ENCODE measurements at places on chromosomes 3 and 15.

DNA sequence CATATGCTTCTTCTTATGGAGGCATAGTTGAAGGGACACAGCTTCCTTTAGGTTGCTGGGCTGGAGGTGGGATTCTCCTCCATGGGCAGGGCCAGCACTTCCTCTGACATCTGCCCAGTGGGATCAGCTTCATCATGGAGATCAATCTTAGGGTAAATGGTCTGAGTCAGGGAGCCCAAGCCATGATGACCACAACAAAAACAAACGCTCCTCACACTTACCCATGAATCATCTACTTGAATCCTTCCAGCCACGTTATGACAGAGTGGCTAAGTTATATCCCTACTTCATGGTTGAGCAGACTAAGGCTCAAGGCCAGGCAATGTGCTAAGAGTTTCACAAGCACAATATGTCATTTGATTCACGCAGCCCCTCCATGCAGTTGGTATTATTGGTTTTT, 87.2 kb upstream of the NMNAT3 start:
- no peak for DNase-seq

DNA sequence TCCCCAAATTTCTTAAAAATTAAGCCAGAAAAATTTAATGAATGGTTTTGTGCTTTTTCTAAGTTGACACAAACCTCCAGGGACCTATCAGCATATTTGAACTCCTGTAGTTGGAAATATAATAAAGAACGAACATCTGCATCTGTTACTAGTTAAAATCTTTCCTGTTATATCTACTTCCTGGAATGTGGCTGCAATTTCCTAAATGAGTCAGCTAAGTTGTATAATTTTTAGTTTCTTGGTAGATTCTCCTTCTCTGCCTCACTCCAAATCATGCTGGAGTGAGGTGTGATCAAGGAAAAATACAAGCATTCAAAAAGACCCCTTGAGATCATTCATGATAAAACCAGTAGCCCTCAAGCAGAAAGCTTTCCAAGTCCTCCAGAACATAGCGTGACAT, 106.2 kb upstream of the MCTP2 start:
- DNase-seq = no peak

- no peak for DNase-seq
Observed at GRCh38 chr3:126417981-126418530, 23.3 kb downstream of the CFAP100 start.

DNA sequence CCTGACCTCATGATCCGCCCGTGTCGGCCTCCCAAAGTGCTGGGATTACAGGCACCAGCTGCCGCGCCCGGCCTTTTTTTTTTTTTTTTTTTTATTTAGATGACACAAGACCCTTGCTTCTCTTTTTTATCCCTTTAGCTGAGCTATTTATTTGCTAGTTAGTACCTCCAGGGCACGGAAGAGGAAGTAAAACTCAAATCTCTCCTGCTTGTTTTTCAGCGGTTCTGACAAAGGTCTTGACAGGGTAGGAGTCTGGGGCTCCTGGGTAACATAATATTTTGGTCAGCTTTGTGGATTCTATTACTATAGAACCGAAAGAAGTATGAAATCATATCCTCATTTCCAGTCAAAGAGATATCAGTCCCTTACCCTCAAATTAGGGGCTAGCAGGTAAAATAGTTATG, 44.0 kb upstream of the ETV5 start:
- no peak for DNase-seq

DNA sequence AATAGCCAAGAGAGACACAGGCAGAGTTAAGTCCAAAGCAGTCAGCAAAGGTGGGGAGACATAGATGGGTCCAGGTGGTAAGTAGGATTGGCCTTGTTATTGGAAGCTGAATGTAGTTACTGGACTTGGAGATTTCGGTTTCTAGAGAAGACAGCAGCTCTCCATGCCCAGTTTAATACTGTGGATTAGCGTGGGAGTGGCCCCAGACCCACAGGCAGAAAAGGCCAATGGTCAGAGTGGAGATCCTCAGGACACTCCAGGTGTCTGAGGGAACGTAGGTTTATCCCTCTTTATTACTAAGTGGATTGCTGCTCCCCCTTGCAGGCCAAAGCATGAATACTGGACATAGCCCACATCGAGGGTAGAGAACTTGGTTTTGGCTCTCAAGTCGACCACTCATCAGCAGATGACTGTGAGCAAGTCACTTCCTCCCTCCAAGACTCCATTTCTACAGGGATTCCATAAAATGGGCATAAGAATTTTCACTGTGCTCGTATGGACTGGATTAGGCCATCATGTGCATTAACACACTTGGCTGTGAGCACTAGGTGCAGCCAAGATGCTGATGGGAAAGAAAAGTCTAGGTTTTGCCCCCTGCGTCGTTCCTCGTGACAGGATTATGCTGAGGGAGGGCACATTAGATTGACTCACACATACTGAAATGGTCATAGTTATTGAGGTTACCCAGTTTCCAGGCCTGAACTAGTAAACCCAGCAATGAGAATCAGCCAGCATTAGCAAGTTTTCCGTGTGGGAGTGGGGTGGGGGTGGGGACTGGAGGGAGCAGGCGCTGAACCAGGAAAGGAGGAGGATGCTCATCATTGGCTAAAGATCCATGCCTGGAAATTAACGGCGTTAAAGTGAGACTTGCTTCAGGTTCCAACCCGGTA, 225.2 kb upstream of the TPRG1 start:
- no peak for DNase-seq

DNA sequence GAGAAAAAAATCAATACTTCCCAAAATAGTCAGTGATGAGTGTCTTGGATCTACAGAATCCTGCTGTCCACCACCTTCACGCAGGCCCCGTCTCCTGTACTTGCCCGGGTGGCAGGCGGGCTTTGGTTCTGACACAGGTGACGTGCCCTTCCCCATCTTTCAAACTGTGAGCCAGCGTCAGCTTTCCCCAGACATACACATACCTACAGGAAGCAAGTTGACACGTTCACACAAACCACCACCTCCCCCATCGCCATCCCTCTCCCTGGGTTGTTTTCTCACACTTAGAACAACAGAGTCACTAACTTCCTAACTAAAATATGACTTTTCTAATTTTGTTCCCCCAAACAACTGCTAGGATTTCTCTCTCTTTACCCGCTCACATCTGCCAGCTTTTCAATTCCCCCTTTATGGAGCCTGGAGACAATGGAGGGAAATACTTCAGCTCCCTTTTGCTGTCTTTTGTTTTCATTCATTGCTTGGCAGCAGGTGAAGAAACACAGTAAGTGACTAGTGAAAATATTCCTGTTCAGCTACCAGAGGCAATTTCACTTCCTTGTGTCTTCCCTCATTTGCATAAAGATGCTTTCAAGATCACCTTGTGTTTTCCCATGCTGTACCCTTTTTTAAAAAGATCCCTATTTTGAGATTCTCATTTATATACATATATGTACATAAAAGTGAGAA, 248.3 kb downstream of the SLCO3A1 start:
- no peak for DNase-seq

DNA sequence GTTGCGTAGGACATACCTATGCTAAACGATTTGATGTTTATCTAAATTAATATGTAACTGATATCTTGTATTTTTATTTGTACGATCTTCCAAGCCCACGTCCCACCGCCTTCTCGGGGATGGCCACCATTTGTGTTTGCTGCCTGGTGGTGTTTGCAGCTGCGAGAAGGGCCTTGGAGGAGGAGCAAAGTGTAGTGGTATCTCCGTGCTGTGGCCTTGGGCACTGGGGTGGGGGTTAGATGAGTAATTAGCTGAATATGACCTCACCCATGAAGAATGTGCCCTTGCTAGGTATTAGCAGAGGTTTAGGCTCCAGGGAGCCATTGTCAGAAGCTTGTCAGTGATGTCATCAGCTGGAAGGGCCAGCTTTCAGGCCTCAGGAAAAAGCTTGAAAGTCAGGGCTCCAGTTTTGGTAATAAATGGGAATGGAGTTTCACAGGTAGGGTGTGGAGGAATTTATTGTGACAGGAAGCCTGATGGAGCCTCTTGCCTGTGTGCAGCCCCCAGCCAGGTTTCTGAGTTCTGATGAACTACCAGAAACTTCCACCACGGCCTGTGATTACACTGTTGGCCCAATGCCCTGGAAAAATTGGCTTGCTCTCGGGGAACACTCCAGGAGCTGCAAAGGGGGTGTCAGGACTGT, 41.0 kb downstream of the FLNB start:
- no peak for DNase-seq

GRCh38 chr3:166799-167198, 29.8 kb upstream of the CHL1 start:
- no peak for DNase-seq

GRCh38 chr3:142999881-143000280, 1.5 kb upstream of the U2SURP start:
- no peak for DNase-seq

- no peak for DNase-seq
Observed at GRCh38 chr3:4411236-4411635, 55.8 kb downstream of the SUMF1 start.

DNA sequence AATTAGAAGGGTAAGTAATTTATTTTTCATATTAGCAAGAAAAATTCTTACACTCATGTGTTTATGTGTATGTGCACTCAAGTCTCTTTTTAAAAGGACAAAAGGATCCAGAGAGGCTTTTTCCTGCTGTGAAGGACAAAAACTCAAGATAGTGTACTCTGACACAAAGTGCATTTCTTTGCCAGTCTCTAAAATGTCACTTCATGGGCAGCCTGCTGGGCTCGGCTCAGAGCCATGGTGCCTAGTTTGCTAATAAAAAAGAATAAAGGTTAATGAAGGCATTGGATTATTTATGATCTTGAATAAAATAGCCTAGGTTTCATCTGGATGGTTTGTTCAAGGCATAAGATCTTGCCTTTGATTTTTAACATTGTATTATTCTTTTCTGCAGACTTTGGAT, 989.0 kb downstream of the TBL1XR1 start:
- DNase-seq = no peak

DNA sequence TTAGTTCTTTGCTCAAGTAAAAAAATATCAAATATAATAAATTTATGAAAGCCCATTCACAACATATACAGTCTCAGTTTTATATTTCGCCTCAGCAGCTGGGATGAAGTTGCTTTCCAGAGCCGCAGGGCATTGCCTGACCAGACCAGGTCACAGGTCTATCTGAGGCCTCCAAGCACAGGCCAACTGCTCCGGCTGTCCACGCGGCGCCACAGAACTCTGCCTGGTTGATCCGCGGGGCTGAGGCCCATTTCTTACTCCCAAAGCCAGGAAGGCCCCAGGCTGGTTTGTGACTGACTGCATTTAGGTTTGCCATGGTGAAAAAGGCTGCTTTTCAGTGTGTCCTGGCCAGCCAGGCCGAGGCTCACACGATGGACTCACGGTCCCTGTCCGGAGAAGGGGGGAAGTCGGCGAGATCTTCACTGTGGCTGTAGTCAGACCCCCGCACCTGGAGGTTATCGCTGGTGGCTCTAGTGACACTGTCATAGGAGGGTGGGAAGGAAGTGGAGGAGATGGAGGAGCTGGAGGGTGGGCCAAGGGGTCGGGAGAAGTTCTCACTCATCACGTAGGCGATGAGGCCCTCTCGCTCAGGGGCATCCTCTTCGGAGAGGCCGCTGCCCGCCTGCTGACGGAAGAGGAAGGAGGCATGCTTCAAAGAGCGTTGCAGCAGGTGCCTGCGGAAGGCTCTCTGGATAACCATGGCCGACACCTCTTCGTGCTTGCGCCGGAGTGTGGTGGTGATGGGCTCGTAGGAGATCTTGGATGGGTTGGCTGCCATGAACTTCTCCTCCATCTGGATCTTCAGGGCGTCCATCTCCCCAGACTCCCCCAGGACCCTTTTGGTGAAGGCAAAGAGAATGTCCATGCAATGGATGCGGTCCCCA, 54.1 kb downstream of the EXOG start:
- DNase-seq = no peak

Measured in stimulated activated CD8-positive, alpha-beta memory T cell treated with anti-CD3 and anti-CD28 coated beads, Interleukin-2, amount 100 ng/mL, for 48 hours (primary cell).